GM12864 (cell line): ENCODE measurements at places on chromosomes 2 and 18.
A peak's percentile ranks its signal among the peaks of the same experiment; 100 is the strongest.

DNA sequence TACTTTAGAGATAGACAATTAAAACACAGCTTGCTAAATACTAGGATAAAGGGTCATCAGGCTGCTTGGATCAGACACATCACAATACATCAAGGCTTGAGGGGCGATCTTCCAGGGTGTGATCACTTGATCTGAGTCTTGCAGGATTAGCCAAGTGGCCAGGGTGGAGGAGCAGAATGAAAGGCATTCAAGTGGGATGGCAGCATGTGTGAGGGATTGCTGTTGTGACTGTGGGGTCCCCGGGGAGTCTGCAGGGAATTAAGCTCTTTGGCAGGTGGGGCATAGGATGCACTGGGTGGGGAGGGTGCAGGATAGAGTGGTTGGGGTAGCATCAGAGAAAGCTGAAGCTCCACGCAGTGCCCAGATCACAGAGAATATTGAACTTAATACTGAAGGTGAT is 58.0 kb upstream of the TMEM163 start:
- DNase-seq: no peak

DNA sequence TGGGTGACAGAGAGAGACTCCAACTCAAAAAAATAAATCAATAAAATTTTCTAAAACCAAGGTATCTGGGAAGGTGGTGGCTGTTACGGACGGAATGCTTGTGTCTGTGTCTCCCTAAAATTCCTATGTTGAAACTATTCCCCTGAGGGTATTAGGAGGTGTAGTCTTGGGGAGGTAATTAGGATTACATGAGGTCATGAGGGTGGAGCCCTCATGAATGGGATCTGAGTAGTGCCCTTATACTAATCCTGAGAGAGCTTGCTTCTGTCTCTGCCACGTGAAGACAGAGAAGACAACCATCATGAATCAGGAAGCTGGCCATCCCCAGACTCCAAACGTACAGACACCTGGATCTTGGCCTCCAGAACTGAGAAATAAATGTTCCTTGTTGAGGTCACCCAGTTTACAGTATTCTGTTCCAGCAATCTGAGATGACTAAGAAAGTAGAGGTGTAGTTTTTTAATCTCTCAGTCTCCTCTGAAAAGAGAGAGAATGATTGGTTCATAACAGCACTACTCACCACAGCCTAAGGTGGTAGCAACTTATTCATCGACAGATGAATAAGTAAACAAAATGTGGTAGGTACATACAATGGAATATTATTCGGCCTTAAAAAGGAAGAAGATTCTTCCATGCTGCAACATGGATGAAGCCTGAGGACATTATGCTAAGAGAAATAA is 38.4 kb downstream of the TGFBRAP1 start:
- no peak for DNase-seq

DNA sequence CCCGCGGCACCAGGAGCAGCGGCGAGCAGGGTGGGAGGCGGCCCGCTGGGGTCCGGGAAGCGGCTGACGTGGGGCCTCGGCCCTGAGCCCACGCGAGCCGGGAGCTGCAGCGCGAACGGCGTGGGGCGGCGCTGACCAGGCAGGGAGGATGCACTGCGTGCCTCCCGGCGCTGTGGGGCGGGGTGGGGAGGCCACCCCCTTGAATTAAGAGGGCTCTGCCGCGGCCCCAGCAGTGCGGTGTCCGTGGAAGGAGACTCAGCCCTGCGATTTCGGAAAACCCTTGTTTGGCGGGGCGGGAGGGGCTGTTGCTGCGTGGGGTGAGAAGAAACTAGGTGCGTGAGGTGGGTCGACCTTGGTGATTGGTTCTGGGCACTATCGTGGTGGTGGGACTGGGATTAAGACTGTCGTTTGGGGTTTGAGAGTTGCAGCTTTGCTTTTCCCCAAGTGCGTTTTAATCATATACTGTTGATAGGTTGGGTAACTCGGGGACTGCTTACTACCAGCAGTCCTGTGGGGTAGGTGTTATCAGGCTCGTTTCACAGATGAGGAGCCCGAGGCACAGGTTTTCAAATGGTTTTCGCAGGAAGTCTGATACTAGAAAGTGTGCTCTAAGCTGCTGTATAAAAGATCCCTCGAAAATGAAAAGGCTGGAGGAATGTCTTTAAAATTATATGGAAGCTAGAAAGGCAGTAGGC is 722 bp downstream of the ACSL3 start:
- DNase-seq: no peak

GRCh38 chr2:72149556-72150156 is 2.0 kb upstream of the CYP26B1 start:
- DNase-seq: no peak

DNA sequence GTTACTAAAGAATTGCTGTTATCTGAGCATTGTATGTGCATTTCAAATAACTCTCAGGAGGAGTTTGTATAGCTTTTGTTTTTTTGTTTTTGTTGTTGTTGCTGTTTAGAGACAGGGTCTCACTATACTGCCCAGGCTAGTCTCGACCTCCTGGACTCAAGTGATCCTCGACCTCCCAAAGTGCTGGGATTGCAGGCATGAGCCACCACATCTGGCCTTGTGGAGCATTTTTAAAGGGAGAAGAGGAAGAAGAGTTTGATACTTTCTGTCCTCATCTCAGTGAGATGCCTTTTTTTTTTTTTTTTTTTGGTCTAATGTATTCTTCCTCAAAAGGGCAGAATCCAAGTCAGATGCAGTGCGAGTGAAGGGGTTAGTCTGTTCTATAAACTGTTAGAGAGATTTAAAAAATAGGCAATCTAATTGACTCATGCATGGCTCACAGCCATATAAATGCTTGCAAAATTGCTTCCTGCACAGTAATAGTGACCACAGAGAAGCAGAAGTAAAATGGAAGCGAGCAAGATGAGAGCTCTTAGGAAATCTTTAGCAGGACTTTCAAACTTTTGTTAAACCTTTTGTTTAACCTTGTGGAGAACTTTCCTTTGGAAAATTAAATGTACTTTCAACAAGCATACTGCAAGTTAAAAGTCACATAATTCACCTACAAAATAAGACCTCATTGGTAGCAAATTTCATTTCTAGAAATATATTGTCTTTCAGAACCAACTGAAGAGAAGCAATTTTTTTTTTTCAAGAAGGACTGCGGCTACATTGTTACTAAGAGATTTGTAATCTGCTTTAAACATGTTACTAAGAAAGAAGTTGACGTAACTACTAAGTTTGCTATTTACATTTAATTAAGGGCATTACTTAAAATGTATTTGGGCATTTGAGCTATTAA is 52.3 kb upstream of the ROCK1 start:
- no peak for DNase-seq

- no peak for DNase-seq
Measured at GRCh38 chr2:151189125-151189524, 72.5 kb downstream of the RBM43 start.

DNA sequence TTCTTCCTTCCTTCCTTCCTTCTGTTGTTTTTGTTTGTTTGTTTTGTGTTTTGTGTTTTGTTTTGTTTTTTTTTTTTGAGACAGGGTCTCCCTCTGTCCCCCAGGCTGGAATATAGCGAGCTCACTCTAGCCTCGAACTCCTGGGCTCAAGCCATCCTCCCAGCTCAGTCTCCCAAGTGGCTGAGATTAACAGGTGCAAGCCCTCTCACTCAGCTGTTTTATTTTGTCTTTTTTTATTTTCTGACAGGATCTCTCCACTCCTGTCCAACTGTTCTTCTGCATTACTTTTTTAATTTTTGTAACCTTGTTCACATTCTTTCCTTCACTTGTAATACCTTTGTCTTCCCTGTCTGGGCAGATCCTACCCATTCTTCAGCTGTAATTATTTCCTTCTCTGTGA is 23.6 kb downstream of the MAP3K20 start:
- DNase-seq: no peak

DNA sequence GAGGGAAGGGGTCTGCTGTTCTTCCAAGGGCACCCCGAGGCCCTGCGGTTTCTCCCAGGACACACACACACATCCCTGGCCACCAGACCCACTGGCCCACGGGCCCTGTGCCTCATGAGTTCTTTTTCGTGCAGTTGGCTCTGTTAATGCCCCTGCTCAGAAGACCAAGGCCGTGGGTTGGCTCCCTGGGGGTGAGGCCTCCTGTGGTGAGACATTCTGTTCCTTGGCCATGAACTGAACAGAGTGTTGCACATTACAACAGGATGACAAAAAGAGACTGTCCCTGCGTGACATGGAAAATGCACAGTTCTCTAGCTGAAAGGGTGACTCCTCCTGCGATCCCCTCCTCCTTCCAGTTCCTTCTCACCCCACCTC is 30.7 kb downstream of the SH2D6 start:
- DNase-seq: no peak

GRCh38 chr2:127580167-127581049 is 44.9 kb downstream of the MYO7B start:
- DNase-seq: no peak

- no peak for DNase-seq
Measured at GRCh38 chr2:236863729-236864126, 222.0 kb upstream of the COPS8 start.

DNA sequence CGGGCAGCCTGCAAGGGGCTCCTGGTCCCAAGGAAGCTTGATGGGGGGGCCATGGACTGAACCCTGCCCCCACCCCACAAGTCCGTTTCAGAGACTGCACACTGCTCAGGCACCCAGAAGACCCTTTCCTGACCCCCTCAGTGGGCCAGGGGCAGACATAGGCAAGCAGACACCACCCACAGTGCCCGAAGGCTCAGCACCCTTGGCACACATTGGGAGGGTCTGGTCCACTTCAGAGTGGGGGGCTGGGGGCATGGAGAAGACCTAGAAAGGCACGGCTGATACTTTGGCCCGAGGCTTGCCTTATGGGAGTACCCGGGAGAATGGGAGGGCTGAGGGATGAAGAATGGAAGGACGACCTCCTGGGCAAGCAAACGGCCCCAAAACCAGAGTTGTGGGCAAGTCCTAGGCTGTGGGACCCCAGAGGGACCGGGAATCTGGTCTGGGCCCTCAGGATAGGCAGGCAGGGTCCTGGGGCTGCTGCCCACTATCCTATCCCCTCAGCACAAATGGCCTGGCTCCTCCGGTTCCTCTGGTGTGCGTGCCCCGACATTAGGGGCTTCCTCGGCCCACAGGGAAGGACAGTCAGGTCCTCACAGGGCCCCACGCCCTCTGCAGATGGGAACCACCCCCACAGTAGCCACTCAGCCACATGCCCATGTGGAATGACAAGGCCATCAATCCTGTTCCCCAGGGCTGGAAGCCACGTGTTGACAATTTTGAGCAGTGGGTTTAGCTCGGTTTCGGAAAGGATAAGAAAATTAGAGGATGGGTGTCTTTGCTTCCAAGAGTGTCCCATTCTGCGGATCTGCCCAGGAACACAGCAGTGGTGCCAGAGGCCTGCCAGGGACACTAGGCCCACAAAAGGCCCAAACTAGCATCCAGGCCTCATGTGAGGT is 15.0 kb upstream of the GPC1 start:
- DNase-seq: no peak

- no peak for DNase-seq
Measured at GRCh38 chr2:163687217-163687616, 48.6 kb downstream of the FIGN start.

DNA sequence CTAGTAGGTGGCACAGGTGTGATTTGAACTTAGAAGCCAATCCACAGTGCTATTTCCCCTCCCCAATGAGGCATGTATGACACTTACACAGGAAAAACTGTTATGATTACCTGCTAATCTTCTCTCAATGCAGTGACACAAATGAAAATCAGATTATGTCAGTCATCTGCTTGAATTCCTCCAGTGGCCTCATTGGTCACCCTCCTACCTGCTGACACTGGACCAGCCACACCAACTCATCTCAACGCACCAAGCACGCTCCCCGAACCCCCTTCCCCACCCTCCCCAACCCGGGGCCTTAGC is 82.2 kb upstream of the SEC11C start:
- DNase-seq: no peak

DNA sequence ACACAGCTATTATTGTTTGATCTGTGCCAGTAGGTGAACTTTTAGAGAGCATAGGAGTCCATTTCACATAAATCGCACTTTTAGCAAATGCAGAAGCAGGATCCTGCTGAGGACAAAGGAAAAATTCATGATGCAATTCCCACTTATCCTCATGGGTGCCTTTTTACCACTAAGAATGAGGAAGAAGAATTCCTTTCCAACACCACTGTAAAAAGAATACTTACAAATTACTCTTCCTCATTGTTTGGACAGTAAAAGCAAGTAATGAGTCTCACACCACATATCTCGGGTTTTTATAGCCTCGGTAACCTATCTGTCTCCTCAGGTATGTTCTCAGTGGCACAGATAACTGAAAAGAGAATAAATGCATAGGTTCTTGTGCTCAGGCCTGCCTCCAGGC is 238.5 kb downstream of the MTX2 start:
- no peak for DNase-seq

DNA sequence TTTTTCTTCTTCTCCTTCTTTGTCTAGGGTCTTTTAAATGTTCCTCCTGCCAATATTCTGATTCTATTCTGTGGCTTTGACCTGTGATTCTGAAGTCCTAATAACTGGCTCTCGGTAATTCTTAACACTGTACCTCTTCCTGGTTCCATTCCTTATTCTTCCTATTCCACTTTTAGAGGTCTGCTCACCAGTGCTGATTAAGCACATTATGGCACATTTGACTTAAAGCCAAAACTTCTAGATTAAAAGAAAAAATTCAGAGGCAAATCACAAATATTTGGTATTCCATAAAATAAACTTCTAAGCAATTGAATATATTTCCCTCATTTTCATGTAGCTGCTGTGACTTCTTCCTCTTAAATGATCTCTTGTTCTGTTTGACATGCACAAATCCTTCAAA is 47.5 kb downstream of the NXPH2 start:
- no peak for DNase-seq

- no peak for DNase-seq
Measured at GRCh38 chr2:226333388-226333787, 466.2 kb downstream of the IRS1 start.

GRCh38 chr2:30339071-30339470 is 107.7 kb downstream of the LBH start:
- peak; percentile 75 for DNase-seq

DNA sequence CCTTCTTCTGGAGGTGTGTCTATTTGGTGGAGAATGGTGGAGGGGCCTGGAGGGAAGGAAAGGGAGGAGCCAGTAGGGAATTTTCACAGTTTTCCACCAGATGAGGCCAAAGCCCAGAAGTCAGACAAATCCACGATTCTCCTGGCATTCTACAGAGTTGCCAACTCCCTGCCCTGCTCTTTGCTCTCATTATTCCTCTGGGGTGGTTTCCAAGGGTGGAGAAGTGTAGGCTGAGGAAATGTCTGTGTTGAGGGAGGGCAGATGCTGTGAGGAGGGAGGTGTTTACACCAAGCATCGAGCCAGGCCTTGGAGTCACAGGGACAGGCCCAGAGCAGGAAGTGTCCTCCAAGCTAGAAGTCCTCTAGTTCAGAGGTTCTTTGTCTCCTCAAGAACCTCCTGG is 124.1 kb upstream of the LGALSL start:
- no peak for DNase-seq

- DNase-seq: no peak
Measured at GRCh38 chr18:8799001-8799400, 93.6 kb downstream of the MTCL1 start.

- DNase-seq: no peak
Measured at GRCh38 chr18:61141691-61142090, 191.5 kb upstream of the CDH20 start.

DNA sequence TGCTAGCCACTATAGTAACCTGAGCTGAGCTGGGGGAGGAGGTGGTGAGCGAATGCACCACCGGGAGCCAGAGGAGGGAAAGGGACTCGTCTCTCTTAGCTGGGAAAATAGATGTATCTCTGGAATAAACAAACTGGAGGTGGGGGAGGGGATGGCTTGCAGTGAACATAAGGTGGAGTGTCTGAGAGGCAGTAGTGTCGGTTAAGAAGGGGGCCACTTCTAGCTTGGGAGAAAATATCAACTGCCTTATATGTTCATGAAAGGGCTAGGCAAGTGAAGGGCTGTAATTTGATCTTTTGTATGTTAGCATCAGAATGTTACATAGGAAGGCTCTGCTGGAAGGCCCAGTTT is 2.2 kb downstream of the SETBP1 start:
- no peak for DNase-seq
